Jurkat, Clone E6-1 (cell line): ENCODE measurements at places on chromosomes 11 and 22.

GRCh38 chr11:85759915-85760314 is 51.0 kb downstream of the SYTL2 start:
- DNase-seq = no peak

DNA sequence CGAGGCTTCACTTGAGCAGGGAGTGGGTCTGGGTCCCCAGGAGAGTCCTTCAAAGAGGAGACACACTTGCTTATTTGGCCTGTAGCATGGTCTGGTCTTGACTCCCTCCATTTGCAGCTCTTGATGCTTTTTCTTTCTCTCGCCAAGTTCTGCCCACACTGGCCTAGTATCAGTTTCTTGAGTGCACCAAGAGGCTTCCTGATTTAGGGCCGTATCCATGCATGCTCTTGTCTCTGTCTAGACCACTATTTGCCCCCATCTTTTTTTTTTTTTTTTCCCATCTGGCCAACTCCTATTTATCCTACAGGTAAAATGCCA is 170.7 kb downstream of the GRIK4 start:
- DNase-seq = no peak

GRCh38 chr22:43555561-43556515 is 144.0 kb downstream of the MPPED1 start:
- DNase-seq = no peak

GRCh38 chr11:104151404-104152204 is 12.3 kb downstream of the PDGFD start:
- no peak for DNase-seq

GRCh38 chr22:43390872-43391271 is 20.9 kb upstream of the MPPED1 start:
- DNase-seq = no peak

GRCh38 chr11:64102005-64102738 is 63.7 kb downstream of the MACROD1 start:
- DNase-seq = no peak

- peak; percentile 37 for DNase-seq
These were observed 7.1 kb upstream of the VWA5A start for GRCh38 chr11:124108156-124108555.

DNA sequence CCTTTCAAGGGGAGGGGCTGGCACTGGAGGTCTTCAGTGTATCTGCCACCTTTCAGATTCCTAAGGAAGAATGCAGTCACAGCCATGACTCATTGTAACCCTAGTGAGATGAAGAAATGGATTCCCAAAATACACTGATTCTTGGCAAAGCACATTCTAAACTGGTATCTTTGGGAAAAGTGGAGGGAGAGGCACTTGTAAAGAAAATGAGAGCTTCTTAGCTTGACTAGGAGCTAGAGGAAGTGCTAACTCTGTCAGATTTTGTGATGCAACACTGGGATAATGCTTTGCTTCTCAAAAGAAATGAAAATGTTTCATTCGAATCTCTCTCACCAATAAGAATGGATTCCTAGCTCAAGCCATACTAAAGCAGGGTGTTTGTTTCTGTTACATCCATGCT is 14.3 kb downstream of the NRIP3 start:
- no peak for DNase-seq

GRCh38 chr11:22491555-22492225 is 133.9 kb downstream of the FANCF start:
- DNase-seq = no peak

GRCh38 chr11:74284466-74284865 is 27.0 kb downstream of the P4HA3 start:
- DNase-seq = no peak

DNA sequence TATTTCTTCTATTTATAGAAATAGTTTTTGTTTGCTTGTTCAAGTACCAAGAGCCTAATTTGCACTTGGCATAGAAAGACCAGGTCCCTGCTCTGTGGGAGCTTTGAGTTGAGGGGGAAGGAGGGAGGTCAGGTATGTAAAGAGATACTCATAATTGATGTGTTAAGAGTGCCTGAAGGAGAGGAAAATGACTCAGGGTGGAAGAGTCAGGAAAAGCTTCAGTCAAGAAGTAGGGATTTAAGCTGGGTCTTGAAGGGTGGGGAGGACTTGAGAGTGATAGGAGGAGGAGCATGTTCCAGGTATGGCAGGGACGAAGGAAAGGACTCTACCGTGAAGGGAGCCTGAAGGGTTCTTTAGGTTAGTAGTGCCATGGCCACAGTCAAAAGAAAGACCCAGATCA is 9.0 kb downstream of the RBX1 start:
- no peak for DNase-seq

GRCh38 chr11:126601136-126601535 is 245.7 kb downstream of the ST3GAL4 start:
- DNase-seq = no peak
